ENCODE measurements at places on chromosomes 5 and 9. TPM values are rescaled to one million over a fixed set of nuclear protein-coding genes. Genes with fewer than 3 reads are reported as not detected.
A peak's percentile ranks its signal among the peaks of the same experiment; 100 is the strongest.

Gene FAM174A
- 25.3 TPM for total RNA-seq

Gene AMBP
- not detected for total RNA-seq

Gene SPOUT1
- total RNA-seq: 16.3 TPM

Gene FNIP1
- 28.2 TPM for total RNA-seq

Gene BNC2
- 16.8 TPM for total RNA-seq

Gene TOR4A
- 28.9 TPM for total RNA-seq

Gene CER1
- not detected for total RNA-seq

Gene FYB1
- total RNA-seq: not detected

Gene PTGES2
- 103 TPM for total RNA-seq

Gene GAS1
- total RNA-seq: 0.13 TPM

Gene ARL14EPL
- total RNA-seq: 0.39 TPM

- no peak for DNase-seq
These were observed 120.9 kb downstream of the WNK2 start for GRCh38 chr9:93304574-93305496.

GRCh38 chr9:129559506-129559881, 61.4 kb downstream of the C9orf50 start:
- DNase-seq: no peak

DNA sequence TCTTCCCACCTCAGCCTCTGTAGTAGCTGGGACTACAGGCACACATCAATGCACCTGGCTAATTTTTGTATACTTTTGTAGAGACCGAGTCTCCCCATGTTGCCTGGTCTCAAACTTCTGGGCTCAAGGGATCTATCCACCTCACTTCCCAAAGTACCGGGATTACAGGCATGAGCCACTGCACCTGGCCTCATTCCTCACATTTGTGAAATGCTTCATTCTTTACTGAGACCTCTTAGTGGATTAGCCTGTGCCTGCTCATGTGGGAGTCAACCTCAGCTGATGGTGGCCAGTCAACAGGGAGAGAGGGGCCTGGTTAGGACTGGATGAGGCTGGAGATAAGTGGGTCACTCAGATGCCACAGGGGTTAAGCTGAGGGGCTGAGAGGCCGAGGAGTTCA, 37.3 kb upstream of the CLK4 start:
- no peak for DNase-seq

GRCh38 chr9:124767821-124768220, 3.3 kb downstream of the NR6A1 start:
- no peak for DNase-seq

DNA sequence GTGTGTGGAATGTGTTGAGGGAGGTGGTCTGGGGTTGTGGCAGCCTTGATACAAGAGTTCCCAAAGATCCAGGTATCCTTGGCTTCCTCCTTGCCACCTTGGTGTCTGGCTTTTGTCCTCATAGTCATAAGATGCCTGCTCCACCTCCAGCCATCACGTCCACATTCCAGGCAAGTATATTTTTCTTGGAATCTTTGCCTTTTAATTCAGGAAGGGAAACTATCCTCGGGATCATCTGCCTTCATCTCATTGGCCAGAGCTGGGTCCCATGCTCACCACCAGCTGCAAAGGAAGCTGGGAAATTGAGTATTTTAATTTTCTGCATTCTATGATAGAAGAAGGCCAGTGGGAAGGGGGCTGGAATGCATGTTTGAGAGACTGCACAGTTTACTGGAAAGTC, 186.7 kb downstream of the C9orf50 start:
- no peak for DNase-seq

DNA sequence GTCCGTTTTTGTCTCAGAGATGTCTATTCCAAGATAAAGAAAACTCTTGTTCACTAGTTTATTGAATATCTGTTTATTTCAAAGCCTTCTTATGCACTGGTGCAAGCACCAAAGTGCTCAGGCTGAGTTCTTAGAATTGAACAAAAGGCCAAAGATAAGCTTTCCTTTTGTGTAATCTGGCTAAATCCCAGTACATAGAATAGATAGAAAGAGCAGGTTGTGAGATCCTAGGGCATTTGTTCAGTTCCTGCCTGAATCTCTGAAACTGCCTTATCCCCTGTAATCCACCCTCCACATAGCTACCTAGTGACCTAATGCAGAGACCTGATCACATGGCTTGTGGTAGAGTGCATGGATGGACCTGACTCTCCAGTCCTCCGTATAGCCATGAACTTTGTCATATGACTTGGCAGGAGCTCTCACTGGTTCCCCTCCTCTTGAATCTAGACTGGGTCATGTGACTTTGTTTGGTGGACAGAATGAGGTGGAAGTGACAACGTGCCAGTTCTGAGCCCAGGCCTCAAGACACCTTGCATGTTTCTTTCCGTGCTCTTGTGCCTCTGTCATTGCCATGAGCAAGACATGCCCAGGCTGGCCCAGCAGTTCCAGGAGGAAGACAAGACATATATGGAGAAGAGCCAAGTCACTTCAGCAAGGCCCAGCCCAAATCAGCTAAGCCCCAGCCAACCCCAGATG, 139.3 kb upstream of the SHB start:
- no peak for DNase-seq

DNA sequence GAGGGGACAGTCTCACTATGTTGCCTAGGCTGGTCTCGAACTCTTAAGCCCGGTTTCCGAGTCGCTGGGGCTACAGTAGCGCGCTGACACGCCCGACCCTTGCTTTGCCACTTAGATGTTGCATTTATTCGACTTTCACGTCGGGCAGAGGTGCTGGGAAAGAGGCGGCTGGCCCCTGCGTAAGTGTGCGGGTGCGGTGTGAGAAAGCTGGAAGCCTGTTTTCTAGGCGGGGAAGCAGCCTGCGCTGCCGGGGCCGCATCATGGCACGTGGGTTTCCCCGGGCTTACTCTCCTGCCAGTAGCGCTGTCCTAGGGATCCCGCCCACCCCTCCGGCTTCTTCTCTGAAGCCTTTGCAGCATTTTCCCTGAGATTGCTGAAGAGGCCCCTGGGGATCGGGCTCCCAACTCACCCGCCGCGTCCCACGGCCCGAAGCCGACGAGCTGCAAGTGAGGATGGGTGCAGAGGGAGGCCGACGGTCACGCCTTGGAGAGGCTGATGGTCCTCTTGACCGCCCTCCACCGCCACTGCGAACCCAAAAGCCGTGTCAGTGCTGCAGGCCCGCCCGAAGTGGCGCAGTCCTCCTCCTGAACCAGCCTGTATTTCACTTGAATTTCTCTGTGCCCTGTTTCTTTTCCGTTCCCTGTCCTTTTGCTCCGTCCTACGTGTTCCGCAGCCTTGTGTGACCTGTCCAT, 5.8 kb upstream of the TRIM41 start:
- no peak for DNase-seq

- no peak for DNase-seq
These were observed 49.6 kb upstream of the PRDM9 start for GRCh38 chr5:23457780-23458179.

GRCh38 chr5:40029711-40030495, 605.1 kb upstream of the DAB2 start:
- no peak for DNase-seq

GRCh38 chr9:20187318-20187717, 398.5 kb upstream of the SLC24A2 start:
- DNase-seq: no peak

GRCh38 chr5:128645581-128645980, 107.5 kb upstream of the FBN2 start:
- DNase-seq: no peak

- DNase-seq: no peak
These were observed 6.5 kb upstream of the MLANA start for GRCh38 chr9:5884191-5884590.

GRCh38 chr9:135575995-135576631, 14.6 kb downstream of the PAEP start:
- no peak for DNase-seq

DNA sequence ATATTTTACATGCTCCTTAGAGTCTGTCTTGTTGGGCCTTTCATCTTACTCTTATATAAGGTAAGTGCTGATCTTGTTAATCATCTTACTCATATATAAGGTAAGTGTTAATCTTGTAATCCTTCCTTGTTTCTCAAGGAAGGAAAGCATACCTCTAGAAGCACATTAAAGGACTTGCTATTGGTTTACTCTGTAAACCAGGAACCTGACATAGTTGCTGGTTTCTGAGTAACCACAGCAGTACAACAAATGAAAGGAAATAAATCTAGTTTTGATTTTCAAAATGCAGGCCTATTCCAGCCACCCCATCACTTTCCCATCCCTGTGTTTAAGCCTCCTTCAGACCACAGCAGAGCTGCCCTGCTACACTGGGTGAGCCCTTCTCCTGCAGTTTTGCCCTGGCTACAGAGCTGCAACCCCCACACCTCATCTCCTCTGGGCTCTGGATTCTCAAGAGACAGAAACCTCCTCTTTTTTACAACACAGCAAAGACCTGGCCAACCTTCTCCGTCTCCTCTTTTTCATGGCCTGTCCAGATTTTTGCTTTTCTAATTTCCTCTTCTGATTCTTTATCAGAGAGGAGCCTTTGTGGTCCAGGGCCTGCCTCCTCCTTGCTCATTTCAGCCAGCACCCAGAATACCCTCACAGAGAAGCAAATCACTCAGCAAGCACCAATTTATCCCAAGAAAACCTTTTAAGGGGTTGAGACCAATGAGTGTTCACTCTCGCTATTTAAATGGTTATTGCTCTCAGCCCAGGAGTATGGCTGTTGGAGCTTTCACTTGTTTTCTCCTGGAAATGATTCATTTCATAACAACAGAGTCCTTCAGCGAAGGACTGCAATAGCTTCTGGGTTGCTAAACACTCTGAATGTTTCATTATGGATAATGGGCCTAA, 103.2 kb downstream of the FSTL4 start:
- DNase-seq: no peak

DNA sequence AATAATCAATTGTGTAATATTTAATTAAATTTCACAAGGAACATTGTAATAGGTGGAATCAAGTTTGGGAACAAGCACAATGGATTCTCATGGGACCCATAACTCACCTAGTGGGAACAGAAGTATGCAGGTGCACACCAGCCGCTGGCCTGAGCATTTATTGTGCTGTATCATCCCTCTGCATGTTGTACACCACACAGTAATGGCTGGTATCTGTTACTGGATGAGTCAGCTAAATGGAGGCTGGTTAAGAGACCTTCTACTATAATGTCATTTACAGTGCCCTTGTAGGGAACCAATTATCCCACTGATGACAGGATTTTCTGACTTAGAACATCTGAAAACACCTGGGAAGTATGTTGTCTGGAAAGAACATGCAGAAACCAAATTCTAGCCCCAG, 3.2 kb upstream of the MAP3K1 start:
- no peak for DNase-seq

GRCh38 chr9:19119246-19119645, 8.0 kb downstream of the PLIN2 start:
- DNase-seq: no peak

DNA sequence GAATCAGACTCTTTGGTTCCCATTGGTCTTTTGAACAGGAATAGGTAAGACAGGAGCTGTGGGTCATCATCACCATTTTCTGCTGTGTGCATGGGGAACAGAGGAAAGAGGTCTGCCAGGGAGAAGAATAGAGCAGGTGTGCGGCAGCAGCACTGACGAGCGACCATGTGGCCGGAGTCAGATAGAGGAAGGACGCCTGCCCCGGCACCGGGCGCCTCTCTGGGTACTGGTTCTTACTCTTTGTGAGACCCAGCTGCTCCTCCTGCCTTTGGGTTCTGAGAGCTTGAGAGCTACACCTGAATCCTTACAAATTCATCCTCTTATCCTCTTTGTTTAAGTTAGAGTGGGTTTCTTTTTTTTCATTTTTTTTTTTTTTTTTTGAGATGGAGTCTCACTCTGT, 90.8 kb downstream of the NDFIP1 start:
- no peak for DNase-seq

DNA sequence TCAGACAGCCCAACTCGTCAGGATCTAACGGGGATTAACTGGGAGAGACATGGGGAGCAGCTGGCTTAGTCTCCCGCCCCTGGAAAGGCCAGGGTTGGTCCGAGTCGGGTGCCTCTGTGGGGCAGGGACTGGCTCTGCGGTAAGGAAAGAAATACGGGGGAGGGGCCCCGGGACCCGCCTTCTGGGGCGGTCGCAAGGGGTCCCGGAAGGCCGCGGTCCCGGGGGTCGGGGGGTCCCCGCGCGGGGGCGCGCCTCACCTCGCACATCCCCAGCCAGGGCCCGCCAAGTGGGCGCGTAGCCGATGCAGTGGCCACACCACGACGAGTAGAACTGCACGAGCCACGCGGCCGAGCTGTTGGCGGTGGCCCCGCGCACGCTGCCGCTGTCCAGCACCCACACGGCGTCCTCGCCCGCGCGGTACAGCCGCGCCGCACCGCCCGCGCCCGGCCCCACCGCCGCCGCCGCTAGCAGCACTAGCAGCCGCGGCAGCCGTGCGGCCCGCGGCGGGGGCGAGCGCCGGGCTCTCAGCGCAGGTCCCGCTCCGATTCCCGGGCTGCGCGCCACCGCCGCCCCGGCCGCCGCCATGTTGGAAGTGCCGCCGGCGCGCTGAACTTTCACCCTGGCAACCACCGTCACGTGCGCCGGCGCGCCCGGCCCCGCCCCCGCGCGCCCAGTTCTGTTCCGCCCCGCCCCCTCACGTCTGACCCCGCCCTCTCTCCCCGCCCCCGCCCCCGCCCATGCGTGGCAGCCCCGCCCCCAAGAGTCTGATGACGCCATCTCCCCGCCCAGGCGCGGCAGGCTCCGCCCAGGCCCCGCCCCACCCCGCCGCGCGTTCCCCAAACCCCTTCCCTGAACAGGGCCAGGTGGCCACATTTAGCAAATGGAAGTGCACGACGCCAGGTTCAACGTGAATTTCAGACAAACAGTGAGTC, at the start of gene QSOX2:
Gene QSOX2, minus strand, starts transcription at position 594 of the 932 bp plus-strand sequence. Its CDS starts 9 bp downstream, at position 585.
- DNase-seq: peak; percentile 24

GRCh38 chr5:169213479-169213878, 87.5 kb downstream of the SLIT3 start:
- DNase-seq: no peak

DNA sequence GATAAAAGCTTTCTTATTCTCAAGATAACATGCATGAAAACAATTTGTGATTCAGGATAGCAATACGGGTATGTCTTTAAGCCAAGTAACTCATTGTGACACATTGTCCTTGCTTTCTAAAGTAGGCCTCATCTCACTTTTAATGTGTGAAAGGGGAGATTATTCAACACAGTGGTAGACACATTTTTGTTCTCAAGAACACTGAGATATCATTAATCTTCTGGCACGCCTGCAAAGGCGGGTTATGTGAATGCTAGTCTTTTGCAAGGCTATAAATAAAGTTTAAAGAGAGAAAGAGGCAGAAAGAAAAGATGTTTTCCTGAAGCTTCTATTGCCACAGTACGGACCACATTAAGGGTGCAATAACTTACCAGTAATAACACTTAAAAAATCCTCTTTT, 181.8 kb upstream of the MEF2C start:
- DNase-seq: no peak

DNA sequence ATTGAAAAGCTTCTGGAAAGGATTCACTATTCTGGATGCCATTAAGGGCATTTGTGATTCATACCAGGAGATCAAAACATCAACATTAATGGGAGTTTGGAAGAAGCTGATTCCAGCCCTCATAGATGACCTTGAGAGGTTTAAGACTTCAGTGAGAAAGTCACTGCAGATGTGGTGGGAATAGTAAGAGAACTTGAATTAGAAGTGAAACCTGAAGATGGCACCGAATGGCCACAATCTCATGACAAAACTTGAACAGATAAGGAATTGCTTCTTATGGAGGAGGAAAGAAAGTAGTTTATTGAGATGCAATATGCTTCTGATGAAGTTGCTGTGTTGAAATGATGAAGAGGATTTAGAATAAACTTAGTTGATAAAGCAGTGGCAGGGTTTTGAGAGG, 254.6 kb upstream of the SLC24A2 start:
- no peak for DNase-seq

GRCh38 chr9:136307215-136307750, 3.4 kb upstream of the CCDC187 start:
- DNase-seq: no peak

GRCh38 chr5:81626524-81626923, 124.4 kb downstream of the SSBP2 start:
- DNase-seq: peak; percentile 84
